Activated T-cell treated with anti-CD3 and anti-CD28 coated beads for 4 hours (primary cell): ENCODE measurements at places on chromosomes 1 and 21.

DNA sequence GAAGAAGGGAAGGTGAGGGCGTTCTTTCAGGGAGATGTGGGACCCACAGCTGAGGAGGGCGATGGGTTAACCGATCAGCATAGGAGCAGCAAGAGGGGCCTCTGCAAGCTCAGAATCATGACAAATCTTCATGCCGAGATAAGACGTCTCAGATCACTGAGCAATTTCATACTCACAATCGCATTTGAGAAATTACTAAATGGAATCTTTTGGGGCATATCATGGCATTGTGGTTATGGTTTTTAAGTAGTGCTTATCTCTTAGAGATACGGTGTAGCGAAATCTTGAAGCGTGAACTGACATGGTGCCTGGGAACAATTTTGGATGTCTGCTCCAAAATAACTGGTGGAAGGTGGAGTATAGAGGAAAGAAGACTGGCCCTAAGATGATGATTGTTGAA lies 6.2 kb downstream of the TNNT2 start:
- no peak for DNase-seq

- no peak for DNase-seq
Observed at GRCh38 chr1:219990782-219991510, 55.4 kb downstream of the EPRS1 start.

DNA sequence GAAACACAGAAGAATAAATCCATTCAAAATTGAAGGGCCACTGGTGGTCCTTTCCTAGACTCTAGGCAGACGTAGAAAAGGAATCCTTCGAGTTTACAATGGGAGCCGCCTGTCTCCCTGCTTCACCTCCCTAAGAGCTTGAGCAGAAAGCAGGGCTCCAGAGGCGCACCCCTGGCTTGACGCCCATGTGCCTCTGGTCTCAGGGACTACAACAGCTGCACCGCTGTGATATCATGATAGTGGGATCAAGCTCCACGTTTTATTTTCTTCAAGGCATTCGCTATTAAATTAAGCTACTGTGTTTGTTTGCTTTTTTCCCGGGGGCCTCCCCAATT lies 403 bp upstream of the C1orf122 start:
- no peak for DNase-seq

DNA sequence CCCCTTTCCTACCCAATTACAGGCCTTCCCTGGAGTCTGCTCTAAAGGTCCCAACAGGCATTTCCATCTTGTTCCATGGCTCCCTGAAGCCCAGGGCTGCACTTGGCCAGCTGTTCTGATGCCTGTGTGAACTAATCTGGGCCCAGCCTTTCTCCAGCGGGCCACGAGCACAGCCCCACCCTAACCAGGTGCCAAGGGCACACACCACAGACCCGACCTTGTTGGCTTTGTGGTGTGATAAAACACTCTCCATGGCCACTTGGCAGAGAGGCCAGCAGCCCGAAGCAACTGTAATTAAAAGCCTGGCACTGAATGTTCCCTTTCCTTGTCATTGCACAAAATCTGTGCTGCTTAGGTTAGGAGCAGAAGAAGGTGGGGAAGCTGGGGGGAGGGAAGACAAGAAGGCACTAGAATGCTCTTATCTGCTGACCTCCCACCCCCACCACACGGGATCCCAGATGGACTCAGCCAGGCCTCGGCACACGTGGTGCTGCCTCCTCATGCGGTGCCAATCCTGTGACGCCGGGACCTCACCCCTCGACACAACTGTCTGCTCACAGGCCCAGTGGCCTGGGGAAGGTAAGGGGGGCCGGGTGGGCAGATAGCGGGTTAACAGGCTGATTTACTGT lies 9.9 kb downstream of the HCRTR1 start:
- DNase-seq, result no peak

GRCh38 chr1:109704173-109704572 lies 7.9 kb upstream of the GSTM5 start:
- DNase-seq, result no peak

DNA sequence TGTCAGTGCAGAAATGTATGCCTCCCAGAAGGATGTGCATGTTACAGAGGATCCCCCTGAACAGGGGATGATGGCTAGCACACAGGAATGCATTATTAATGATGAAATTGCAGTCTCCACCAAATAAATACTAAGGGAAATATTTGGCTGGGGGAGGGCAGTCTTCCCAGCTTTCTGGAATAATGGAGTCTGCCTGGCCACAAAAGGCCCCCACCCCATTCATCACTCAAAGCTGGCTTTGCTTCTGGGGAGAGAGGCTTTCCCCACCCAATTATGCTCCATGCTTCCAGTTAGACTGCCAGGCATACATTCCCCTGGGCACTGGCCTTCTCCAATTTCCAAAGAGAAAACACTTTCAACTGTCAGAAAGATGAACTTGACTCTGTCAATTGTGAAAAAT lies 302.7 kb downstream of the SIPA1L2 start:
- no peak for DNase-seq

GRCh38 chr21:41622831-41623548 lies 115.0 kb upstream of the TMPRSS2 start:
- DNase-seq, result no peak

DNA sequence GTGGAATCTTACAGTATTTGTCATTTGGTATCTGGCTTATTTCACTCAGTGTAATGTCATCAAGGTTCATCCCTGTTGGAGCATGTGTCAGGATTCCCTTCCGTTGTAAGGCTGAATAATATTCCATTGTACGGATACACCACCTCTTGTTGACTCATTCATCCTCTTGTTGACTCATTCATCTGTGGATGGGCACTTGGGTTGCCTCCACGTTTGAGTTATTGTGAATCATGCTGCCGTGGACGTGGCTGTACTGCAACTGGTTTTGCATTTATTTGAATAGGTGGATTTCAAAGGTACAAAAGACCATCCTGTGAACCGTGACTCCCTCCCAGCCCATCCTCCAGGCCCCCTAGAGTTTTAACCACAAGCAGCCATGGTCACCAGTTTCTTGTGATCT lies 11.9 kb upstream of the TCP10L start:
- no peak for DNase-seq

DNA sequence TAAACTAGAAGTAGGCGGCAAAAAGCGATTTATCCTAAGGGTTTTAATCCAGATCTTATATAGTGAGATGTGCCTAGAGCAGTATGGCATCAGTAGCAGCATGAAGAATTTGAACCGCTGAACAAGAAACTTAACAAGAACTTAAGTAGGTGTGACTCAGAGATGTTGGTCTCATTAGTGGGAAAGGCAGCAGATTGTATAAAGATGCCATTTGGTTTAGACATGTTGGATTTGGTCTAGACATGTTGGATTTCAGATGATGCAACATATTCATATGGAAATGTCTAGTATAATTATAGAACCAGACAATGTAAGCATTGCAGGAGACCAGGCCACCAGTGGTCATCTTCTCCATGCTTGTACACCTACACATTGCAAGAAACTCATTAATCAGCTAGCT lies 42.1 kb upstream of the ZP4 start:
- no peak for DNase-seq

- no peak for DNase-seq
Observed at GRCh38 chr1:9181990-9182783, 52.4 kb upstream of the H6PD start.

DNA sequence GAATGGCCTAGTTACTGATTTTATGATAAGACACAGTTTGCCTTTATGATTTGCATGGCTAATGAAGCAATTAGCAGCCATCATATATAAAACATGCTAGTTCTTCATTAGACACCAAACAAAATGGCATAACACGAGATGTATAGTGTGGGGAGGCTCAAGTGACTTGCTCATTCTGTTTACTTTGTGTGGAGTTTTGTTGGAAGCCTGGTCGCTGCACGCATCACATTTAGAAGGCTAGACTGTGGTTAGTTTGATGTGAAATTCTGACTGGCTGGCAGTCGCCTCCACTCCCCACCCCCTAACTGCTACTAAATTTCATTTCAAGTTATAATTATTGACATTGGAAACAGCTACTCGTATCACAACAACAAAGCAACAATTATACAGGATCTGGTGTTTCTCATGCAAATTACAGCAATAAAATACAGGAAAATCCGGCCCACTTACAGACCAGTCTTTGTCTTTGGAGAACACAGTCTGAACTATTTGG lies 356.1 kb downstream of the LMO4 start:
- no peak for DNase-seq

DNA sequence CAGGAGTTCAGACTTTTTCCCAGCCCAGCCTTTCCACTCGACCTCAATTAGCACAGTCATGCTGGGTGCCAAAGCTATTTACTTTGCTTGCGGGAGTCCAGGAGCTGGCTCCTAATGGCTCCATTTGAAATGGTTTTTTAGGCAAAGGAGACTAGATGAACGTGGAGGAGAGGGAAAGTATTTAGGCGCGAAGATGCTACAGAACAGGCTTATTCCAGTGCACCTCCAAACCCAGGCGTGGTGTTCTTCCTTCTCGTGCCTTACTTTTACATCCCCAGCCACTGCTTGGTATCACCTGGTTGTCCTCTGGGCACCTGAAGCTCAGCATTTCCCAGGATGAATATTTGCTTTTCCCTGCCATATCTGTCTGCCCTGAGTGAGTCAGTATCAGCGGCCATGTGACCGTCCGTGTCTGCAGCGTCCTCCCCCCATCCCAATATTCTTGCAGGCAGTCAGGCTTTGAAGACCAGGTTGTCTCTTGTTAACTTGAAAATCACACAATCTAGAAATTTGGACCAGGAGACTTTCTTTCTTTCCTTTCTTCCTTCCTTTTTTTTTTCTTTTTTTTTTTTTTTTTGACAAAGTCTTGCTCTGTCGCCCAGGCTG lies 198.5 kb downstream of the DYRK1A start:
- DNase-seq, result no peak

DNA sequence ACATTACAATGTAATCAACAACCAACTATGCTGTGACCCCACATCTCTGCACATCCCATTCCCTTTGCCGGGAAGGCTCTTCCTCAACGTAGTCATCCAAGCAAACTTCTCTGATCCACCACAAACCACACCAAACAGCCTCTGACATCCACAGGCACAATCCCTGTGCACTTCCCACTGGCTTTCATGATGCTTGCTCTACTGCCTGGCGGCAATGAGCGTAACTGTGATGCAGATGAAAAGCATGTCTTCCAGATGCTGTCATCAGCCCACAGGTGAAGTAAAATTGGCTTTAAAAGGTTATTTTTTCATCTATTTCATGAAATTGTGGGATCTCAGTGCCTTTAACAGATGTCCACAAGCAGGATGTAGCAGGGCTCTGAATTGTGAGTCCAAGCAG lies 635.2 kb downstream of the SMYD3 start:
- DNase-seq, result no peak

DNA sequence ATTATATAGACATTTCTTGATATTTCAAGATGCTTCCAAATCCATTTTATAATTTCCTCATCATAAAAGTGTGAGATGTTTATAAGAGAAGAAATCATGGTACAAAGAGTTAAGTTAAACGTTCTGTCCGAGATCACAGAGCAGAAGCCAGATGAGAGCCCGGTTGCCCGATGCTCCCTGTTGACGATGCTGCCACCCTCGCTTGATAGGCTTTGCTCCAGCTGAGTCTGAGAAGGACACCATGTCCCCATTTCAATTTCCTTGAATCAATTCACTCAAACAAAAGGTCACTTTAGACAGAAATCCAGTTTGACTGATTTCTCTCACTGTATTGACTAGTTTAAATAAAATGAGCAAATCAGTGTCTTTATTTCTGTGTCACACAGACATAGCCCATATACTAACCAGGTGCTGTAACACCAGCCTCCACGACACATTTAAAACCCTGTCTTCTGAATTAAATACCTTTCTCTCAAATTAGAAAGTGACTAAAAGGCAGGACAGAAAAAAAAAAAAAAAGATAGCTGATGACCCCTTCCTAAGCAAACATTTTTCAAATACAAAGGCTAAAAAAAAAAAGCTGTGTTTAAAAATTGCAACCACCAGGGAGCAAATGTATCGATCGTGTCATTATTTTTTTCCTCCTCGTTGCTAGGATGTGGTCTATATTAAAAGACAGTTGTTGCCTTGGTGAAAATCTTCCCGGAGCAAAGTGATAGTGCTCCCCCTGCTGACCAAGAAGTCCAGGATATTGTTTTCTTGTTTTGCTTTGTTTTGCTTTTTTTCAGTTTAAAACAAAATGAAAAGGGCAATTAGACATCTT lies 35.2 kb downstream of the DNASE2B start:
- peak; percentile 36 for DNase-seq

GRCh38 chr1:157133426-157133825 lies 4.8 kb downstream of the ETV3 start:
- DNase-seq, result no peak

DNA sequence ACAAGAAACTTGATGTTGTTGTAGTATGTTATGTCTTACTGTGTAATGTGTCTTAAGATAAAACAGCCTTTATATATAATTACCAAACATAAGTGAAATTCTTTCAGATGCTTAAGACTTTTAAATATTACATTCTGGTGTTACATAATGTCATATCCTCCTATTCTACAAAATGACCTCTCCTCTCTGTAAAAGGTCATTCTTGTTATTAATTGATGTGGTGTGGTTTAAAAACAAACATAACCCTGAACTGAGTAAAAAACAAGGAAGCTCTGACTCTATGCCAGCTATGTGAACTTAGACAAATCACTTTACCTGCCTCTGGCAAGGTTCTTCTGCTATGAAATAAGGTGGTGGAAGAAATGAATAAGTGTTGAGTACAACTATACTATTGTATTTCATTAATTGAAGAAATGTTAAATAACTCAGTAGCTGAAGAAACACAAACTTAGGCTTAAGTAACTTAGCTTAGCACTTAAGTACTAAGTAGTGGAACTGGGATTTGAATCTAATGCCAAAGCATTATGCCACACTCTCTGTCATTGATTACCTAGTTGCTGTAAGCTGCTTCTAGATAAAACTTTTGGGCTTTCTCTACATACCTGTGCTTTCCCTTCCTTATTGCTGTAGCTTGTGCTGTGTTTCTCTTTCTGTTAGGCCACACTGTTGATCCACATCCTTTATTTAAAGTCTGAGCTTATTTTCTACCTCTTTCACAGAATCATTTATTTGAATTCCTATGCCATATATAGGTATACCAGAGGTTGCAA lies 859 bp upstream of the ANGPTL1 start:
- DNase-seq, result no peak

GRCh38 chr21:38807986-38808385 lies 2.3 kb downstream of the ETS2 start:
- no peak for DNase-seq

- no peak for DNase-seq
Observed at GRCh38 chr1:156994277-156994676, 51.3 kb downstream of the ARHGEF11 start.

GRCh38 chr21:39923476-39923875 lies 56.2 kb downstream of the PCP4 start:
- DNase-seq, result no peak

DNA sequence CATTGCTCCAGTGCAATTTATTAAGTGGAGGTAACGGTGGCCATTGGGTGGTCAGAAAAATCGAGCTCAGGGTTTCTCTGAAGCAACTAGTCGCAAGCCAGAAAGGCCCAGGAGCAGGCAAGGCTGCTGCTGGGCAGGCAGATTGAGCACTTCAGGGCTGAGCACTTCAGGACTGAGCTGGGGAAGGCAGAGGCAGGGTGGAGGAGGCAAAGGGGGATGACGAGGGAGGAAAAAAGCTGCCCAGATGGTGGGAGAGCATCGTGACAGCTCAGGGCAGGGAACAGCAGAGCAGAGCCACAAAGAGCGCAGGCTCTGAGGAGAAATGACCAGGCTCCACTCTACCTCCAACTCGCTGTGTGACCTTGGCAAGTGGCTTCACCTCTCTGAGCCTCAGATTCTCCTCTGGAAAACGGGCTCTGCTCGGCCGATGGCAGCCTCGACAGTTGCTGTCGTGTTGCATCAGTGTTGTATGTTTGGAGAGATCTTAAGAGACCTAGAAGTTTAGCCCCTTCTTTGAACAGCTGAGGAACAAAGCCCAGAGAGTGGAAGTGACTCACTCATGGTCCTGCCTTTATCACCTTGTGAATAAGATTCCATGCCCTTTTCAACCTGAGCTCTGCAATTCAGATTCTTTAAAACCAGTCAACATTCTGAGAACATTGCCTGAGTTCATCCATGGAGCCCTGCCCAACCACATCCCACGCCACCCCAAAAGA lies 141.4 kb downstream of the SYF2 start:
- no peak for DNase-seq
